ENCODE measurements at places on chromosomes 11 and 22. TPM values are rescaled to one million over a fixed set of nuclear protein-coding genes. Genes with fewer than 3 reads are reported as not detected.

GRCh38 chr11:8008212-8008611 lies 21.1 kb downstream of the EIF3F start:
- DNase-seq: no peak

GRCh38 chr11:66240781-66241136 lies 27.7 kb upstream of the RAB1B start:
- no peak for DNase-seq

Gene MMP11
- 36.3 TPM for total RNA-seq

GRCh38 chr11:66299186-66299585 lies 7.5 kb downstream of the TMEM151A start:
- DNase-seq: no peak

Gene VPREB3
- total RNA-seq: not detected

DNA sequence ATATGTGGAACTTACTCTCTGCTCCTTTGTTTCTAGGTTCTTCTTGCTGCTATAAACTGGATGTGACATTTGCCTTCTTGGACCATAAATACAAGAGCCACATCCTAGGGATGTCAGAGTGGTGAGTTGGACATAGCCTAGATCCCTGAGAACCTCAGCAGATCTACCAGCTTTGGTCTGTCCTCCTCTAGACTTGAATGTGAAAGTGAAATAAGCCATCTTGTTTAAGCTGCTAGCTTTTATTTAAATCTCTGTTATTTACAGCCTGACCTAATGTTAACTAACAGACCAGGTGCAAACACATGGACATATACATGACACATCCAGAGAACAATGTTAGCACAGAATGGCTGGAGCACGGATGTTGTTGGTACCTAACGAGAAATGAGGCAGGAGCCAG lies 36.0 kb downstream of the SLN start:
- DNase-seq: no peak

GRCh38 chr11:1563697-1564534 lies 8.2 kb downstream of the DUSP8 start:
- no peak for DNase-seq

Gene GPR83
- total RNA-seq: not detected

Gene LINC01488
- total RNA-seq: not detected

DNA sequence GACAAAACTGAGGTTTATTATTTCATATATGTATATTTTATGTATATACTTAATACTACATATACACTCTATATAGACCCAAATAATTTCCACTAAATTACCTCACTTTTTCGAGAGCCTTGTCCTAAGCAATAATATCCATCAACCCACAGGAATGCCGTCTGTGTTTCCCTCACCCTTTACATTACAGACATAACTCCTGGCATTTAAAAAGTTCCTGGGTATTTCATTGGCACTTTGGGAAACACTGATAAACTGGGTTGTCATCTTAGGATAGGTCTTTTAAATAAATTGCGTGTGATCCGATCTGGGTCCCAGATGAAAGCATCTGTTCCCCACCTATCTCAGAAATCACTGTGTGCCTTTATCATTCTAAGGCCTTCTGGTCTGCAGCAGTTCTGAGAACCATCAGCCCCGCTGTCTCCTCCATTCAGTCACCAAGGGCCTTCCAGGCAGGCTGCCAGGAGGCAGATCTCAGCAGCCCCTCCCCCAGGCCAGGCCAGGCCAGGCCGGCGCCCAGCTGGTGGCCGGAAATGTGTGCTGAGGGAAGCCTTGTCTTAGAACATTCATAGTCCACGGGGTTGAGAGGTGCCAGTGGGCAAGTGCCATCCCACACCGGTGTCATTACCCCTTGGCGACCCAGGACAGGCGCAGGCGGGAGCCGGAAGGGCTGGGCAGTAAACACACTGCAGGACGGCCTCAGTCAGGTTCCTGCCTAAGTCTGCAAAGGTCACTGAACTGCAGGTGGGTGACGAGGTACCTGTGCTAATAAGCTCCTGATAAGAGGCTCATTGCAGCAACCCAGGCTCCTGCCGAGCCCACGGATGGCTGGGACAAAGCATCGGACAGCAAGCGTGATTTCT lies 3.3 kb downstream of the FGF19 start:
- DNase-seq: no peak

Gene ASCL2
- total RNA-seq: not detected

DNA sequence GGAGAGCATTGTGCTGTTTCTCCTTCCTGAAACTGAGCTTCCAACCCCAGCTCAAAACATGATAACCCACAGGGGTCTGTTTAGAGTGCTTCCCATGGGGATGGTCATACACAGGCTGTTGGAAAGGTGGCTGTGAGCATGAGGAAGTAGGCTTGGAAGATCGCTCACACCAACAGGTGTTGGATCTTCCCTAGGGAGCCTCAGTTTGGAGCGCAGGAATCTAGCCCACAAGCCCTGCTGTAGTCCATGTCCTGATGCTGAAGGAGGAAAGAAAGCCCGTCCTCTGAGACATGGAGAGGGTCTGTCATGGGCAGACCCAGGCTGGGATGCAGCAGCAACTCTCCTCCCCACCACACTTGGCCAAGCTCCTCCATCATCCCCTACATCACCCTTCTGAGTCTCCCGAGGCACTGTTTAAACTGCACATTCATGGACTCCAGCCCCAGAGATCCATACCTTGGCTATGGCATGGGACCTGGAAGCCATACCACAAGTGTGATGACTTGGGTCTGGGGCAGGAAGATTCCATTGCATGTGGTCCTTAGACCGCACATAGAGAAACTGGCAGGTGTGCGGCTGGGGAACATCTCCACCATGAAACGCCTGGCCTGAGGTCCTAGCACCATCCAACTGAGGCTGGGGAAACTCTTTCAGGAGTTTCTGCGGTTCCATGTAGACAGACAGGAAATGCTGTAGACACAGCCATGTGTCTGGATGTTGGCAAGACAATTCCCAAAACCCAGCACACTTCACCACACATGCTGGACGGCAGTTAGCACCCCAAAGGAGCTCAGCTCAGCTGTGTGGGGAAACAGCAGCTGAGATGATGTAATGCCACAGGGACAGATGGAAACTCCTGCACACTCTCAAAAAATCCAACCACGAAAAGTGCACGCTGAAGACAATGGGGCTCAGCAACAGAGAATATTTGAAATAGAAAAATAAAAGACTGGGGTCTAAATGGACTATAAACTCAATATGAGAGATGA lies 27.6 kb upstream of the TTC12 start:
- DNase-seq: no peak

Measured in Caki2 (cell line).